Activated CD4-positive, alpha-beta T cell treated with anti-CD3 and anti-CD28 coated beads, Interleukin-2, amount 10 ng/mL, durations not matched to agents 24 days and 14 days (primary cell): ENCODE measurements at places on chromosomes 7 and 10. TPM values are rescaled to one million over a fixed set of nuclear protein-coding genes. Genes with fewer than 3 reads are reported as not detected.
A peak's percentile ranks its signal among the peaks of the same experiment; 100 is the strongest.

- no peak overlapping the region for H3K4me3 ChIP-seq
- no peaks in the 10 kb centered on the region for H3K36me3 ChIP-seq
- no peaks in the 10 kb centered on the region for H3K4me1 ChIP-seq
- DNase-seq, result no peak
- H3K27me3 ChIP-seq, result peaks cover 7% of the 10 kb centered on the region
Observed at GRCh38 chr10:79403441-79404230, 41.8 kb downstream of the ZCCHC24 start.

DNA sequence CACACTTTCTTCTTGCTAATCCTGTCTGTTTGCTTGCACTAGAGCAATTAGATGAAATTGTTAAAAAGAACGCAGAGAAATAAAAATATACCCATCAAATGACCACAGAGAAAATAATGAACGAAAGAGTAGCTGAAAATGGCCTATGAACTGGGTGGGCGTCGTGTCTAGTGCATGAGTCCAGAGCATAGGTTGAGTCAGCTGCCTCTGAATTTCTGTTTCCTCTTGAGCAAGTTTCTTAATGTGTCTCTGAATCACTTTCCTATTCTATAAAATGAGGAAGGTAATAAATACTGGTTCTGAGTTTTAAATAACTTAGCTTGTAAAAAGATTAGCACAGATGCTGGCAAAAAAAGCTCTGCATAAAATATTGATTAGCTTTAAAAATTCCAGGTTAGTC lies 75.0 kb downstream of the POM121L12 start:
- H3K36me3 ChIP-seq, result no peaks in the 10 kb centered on the region
- DNase-seq, result no peak
- H3K4me3 ChIP-seq, result no peak overlapping the region
- no peak overlapping the region for H3K27ac ChIP-seq

The FXYD4 gene
- not detected in 2 replicates for total RNA-seq

DNA sequence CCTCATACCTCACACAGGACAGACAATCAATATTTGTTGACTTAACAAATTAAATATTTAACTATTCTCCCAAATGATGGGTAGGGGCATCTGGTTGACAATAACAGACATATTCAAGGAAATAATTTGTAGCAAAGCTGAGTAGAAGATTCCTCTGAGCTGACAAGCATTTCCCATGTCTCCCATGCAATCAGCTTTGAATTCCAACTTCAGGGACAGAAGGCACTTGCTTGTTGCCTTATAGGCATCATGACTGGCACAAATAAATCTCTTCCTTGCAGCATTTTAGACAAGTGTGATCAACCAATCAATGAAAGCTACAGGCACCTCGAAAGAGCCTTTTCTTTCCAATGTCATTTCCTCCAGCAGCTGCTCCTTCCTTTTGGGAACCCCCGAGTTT lies 146.0 kb downstream of the PDE1C start:
- no peak for DNase-seq
- H3K4me1 ChIP-seq, result no peaks in the 10 kb centered on the region
- H3K36me3 ChIP-seq, result no peaks in the 10 kb centered on the region
- H3K27me3 ChIP-seq, result no peaks in the 10 kb centered on the region

GRCh38 chr7:71480791-71481190 lies 348.8 kb downstream of the GALNT17 start:
- no peaks in the 10 kb centered on the region for H3K36me3 ChIP-seq
- H3K4me1 ChIP-seq, result no peaks in the 10 kb centered on the region
- DNase-seq, result no peak
- no peak overlapping the region for H3K4me3 ChIP-seq

DNA sequence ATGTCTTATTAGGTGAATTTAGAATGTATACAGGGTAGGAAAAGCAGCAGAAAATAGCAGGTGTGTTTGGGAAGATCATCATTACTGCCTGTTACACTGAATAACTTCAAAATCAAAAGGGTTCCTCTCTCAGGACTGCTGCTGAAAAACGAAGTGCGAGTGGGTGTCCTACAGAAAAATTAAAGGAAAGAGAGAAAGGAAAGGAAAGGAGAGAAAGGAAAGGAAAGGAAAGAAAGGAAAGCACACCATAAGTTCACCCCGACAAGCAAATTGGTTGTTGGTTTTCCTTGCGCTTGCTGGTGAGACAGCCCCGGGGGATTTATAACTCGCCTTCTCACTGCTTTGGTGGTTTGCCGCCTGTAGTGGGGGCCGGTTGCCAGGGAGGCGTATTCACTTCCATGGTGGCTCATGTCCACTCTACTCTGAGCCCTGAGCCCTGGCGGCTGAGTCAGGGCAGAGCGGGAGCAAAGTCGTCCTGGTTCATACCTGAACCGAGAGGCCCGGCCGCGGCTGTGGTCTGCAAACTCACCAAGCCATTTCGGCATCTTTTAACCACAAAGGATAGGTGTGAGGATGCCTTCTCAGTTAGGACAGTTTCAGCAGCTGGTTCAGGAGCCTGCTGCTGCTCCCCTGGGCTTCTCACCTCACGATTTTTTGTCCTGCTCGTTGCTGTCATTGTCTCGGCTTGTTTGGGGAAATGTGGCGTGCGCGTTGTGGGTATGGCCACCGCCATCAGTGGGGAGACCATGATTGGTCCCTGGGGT lies 26.1 kb downstream of the INPP5A start:
- no peak overlapping the region for H3K27ac ChIP-seq
- H3K36me3 ChIP-seq, result peaks cover 6% of the 10 kb centered on the region
- no peaks in the 10 kb centered on the region for H3K27me3 ChIP-seq
- H3K4me1 ChIP-seq, result peaks cover 21% of the 10 kb centered on the region
- DNase-seq, result no peak

The UNCX gene
- not detected in 2 replicates for total RNA-seq

The CARD11 gene
- total RNA-seq, result 93.4 and 96.2 TPM in 2 replicates

- no peak for DNase-seq
- no peak overlapping the region for H3K4me3 ChIP-seq
- no peaks in the 10 kb centered on the region for H3K27me3 ChIP-seq
- no peaks in the 10 kb centered on the region for H3K36me3 ChIP-seq
- H3K4me1 ChIP-seq, result no peaks in the 10 kb centered on the region
Observed at GRCh38 chr7:80387634-80388193, 124.2 kb downstream of the GNAT3 start.

GRCh38 chr7:44883961-44884620 lies 1.2 kb downstream of the PURB start:
- peak overlapping the region; percentile 97 for H3K4me3 ChIP-seq
- peak overlapping the region; percentile 88 for H3K27ac ChIP-seq

The THSD7A gene
- not detected in 2 replicates for total RNA-seq

The CLEC5A gene
- not detected in 2 replicates for total RNA-seq

GRCh38 chr10:75377869-75378268 lies 23.7 kb downstream of the ZNF503 start:
- H3K4me3 ChIP-seq, result no peak overlapping the region
- H3K4me1 ChIP-seq, result no peaks in the 10 kb centered on the region
- H3K27me3 ChIP-seq, result no peaks in the 10 kb centered on the region
- no peak overlapping the region for H3K27ac ChIP-seq
- DNase-seq, result no peak
- H3K36me3 ChIP-seq, result no peaks in the 10 kb centered on the region

The CHAT gene
- 0.24 TPM in 1 of 2 replicates, not detected in the other for total RNA-seq

DNA sequence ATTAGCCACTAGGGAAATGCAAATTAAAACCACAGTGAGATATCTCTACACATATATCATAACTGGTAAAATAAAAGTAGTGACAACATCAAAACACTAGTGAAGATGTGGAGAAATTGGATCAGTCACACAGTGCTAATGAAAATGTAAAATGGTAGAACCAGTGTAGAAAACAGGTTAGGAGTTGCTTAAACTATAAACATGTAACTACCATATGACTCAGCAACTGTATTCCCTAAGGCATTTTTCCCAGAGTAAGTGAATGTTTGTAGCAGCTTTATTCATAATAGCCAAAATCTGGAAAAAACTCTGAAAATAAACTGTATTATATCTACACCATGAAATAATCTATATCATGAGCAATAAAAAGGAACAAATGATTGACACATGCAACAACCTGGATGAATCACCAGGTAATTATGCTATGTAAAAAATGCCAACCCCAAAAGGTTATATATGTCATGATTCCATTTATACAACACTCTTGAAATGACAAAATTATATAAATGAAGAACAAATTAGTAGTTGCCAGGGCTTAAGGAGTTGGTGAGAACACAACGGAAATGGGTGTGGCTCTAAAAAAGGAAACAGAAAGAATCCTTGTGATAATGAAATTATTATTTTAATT lies 22.8 kb downstream of the SLC25A40 start:
- DNase-seq, result no peak
- H3K36me3 ChIP-seq, result peaks cover 50% of the 10 kb centered on the region
- no peak overlapping the region for H3K4me3 ChIP-seq
- peaks cover 12% of the 10 kb centered on the region for H3K4me1 ChIP-seq
- H3K27ac ChIP-seq, result no peak overlapping the region

- no peak for DNase-seq
- H3K27me3 ChIP-seq, result no peaks in the 10 kb centered on the region
- no peaks in the 10 kb centered on the region for H3K36me3 ChIP-seq
- no peak overlapping the region for H3K27ac ChIP-seq
- no peaks in the 10 kb centered on the region for H3K4me1 ChIP-seq
Observed at GRCh38 chr7:157793087-157793353, 456.2 kb downstream of the DNAJB6 start.

The MKX gene
- total RNA-seq, result not detected in 2 replicates

The GALNT17 gene
- total RNA-seq, result not detected in 2 replicates

DNA sequence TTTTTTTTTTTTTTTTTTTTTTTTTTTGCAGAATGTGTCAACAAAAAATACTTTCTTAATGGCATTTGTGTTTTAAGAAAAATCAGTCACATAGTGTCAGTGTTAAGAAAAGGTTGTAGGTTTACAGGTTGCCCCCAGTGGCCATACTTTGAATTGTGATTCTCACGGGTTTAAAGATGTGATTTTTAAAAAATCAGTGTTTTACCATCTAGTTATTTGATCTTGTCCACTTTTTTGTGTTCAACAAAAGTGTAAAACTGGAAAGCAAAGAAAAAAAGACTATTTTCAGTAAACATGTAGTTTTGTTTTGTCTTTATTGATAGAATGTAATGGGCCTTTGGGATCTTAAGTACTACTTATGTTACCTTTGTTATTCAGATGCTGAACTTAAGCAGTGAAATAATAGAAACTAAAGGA lies 25.7 kb downstream of the SUV39H2 start:
- H3K27me3 ChIP-seq, result no peaks in the 10 kb centered on the region
- peaks cover 54% of the 10 kb centered on the region for H3K36me3 ChIP-seq
- no peak overlapping the region for H3K27ac ChIP-seq
- peak; percentile 76 for DNase-seq
- peaks cover 6% of the 10 kb centered on the region for H3K4me1 ChIP-seq

- DNase-seq, result no peak
- peaks cover 4% of the 10 kb centered on the region for H3K27me3 ChIP-seq
- no peak overlapping the region for H3K4me3 ChIP-seq
- H3K4me1 ChIP-seq, result no peaks in the 10 kb centered on the region
Observed at GRCh38 chr10:34666008-34666704, 148.9 kb downstream of the PARD3 start.

DNA sequence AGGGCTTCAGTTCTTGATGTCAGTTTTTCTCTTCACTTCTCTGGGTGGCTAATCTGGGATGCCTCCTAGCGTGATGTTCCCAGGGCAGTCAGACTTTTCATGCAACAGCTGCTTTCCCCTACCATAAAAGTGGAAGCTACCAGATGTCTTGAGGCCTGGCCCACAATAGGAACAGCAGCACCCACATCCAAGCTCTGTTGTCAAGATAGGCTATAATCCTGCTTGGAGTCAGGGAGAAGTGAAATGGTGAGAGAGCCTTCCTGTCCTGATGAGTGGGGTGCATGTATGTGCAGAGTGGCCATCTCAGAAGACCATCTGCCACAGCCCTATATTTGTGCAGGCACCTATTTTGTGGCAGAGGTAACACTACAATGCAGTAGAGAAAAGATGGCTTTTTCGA lies 108.0 kb downstream of the HTR5A start:
- H3K27me3 ChIP-seq, result peaks cover 7% of the 10 kb centered on the region
- H3K4me1 ChIP-seq, result no peaks in the 10 kb centered on the region
- H3K4me3 ChIP-seq, result no peak overlapping the region
- DNase-seq, result no peak

The PMS2 gene
- total RNA-seq, result 23.6 and 24.1 TPM in 2 replicates

The PNLIPRP2 gene
- total RNA-seq, result not detected in 2 replicates

The RSPH10B2 gene
- 0.58 and 0.59 TPM in 2 replicates for total RNA-seq

The MUC3A gene
- total RNA-seq, result not detected in 2 replicates
